ENCODE measurements at places on chromosomes 12 and 14.

GRCh38 chr12:78035901-78036606 is 205.4 kb downstream of the NAV3 start:
- no peak for DNase-seq

- DNase-seq, result no peak
These were observed 44.4 kb upstream of the TCL1A start for GRCh38 chr14:95758331-95758730.

DNA sequence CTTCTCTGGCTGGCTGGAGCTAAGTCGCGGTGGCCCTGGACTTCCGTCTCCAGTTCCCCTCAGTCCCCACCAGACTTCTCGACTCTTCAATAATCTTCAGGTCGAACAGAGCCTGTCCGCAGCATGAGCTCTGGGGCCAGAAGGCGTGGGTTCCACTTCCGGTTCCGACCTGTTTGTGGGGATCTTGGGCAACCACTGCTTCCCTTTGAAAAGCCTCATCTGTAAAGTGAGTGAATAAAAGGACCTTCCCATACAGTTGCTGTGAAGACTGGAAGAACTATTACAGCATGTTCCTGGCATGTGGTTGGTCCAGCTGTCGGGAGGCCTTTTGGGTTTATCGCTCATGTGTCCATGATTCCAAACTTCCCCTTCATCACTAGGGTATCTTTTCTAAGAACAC is 19.4 kb downstream of the ADGRD1 start:
- no peak for DNase-seq

- no peak for DNase-seq
These were observed 80.5 kb downstream of the BCL11B start for GRCh38 chr14:99191395-99192027.

DNA sequence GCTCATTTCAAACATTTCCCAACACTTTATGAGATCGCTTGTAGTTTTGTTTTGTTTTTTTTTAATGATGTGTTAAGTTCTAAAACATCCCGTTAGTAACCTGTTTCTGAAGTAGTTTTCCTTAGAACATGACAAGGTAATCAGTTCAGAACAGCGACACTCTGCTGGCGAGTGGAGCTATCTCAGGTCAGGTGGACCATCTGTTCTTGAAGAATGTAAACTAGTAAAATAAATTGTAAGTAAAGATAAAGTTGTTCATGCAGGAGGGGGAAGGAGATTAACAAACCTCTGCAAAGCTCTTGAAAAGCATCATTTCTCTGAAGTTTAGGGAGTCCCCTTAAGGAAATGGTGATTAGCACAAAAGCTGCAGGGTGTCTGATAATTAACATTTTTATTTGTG is 71.9 kb upstream of the DACT1 start:
- DNase-seq, result no peak

GRCh38 chr12:12915656-12916055 is 24.3 kb downstream of the GPRC5A start:
- DNase-seq, result no peak

- no peak for DNase-seq
These were observed 9.2 kb upstream of the HSP90AA1 start for GRCh38 chr14:102095871-102096568.

DNA sequence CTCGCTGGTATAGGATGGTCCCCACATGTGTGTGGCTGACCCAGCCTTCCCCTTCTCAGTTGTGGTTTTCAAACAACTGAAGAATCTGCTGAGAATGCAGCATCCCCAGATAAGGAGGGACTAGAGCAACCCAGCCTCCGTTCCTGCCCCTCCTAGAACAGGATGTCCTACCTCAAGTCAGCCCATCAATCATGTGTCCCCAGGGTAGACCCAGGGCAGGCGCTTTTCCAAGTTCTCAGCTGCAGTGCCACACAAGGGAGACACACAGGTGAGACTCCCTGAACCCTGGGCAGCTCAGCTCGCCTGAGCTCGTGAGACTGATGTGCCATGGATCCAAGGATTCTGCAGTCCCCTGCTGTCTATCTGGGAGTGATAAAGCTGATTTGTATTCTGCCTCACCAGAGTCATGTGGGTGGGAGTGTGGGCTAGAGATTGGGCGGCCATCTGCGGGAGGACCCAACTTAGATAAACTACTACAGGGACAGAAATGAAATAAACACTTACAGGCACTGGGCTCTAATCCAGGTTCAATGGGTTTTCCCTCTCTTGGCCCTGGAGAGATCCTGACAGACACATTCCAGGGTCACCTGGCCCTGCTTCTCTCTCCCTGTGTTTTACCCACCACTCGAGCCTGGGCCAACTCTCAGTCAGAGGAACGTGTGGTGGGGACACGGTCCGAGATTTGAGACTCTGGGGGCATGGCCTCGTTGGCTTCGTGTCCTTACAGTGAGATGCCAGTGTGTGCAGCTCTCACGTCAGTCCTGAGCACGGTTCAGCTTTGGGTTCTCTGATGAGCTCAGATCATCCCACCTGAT is 303.5 kb upstream of the SFSWAP start:
- no peak for DNase-seq

DNA sequence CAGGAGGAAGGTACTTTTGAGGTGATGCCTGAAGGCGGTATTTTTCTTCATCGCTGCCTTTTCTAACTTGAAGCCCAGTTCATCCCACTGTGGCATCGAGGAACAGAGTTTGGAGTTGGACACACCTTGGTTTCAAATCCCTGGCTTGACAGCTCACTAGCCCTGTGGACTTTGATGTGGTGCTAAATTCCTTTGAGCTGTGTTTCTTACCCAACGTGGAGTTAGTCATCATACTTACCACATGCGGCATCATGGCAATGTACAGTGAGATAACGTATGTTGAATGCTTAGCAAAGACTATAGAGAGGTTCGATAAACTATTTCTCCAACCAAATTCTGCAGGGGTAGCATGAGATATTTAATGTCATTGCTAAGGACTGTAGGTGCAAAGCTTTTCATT is 3.4 kb downstream of the PLEKHG3 start:
- DNase-seq, result no peak

DNA sequence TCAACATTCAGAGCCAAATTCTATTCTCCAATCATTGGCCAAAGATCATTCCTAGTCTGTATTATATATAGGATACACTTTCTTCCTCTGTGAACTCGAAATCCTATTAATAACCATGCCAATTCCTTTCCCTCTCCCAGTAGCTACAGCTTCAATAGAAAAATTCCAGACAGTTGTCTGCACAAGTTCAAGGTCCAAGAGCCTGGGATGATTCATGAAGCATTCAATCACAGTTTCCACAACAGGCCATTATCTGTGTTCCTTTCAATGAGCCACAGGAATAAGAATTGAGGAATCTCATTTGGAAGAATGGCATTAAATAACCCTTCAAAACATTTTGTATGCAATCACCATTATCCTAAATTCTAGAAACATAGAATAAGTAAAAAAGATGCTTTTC is 437.4 kb downstream of the RMST start:
- DNase-seq, result no peak

DNA sequence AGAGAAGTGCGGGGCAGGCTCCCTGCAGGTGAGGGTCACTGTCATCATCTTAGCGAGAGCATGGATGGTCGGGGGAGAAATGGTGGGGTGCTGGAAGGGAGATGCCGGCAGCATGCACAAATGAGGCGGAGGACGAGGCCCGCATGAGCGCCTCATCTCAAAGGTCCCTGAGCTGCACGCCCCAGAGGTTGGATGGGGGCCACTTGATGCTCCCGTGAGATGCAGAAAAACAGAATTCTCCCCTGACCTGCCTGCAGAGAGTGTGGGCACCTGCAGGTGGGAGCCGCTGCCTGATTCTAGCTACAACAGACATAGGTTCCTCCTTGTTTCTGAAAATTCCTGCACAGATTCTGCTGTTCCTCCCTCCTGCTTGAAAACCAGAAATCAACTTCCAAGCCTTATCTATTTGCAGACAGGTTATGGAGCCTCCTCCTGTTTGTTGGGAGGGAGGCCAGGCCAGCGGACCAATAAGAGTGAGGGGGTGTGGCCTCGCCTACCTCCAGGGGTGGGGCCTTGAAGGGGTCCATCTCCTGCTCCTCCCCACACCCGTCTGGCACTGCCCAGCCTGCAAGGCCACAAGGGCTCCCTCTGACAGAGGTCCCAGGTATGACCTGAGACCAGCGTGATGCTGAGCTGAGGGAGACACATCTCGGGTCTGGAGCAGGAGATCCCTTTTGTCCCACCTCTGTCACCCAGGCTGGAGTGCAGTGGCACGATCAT is 67.2 kb downstream of the KDM2B start:
- peak; percentile 68 for DNase-seq

DNA sequence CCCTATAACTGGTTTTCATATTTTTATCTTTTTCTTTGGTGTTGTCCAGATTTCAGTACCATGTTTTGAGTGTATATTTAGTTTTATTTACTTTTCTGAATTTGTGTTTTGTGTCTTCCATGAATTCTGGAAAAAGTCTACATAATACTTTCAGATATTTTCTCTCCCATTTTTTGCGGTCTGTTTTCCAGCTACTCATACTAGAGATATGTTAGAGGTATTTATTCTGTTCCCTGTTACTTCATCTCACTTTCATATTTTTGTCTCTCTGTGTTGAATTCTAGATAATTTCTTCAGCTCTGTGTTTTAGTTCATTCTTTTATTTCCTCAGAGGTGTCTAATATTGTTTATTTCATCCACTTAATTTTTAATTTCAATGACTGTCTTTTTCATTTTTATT is 74.2 kb downstream of the IFT81 start:
- no peak for DNase-seq

GRCh38 chr12:130922511-130922953 is 31.2 kb upstream of the ADGRD1 start:
- no peak for DNase-seq

DNA sequence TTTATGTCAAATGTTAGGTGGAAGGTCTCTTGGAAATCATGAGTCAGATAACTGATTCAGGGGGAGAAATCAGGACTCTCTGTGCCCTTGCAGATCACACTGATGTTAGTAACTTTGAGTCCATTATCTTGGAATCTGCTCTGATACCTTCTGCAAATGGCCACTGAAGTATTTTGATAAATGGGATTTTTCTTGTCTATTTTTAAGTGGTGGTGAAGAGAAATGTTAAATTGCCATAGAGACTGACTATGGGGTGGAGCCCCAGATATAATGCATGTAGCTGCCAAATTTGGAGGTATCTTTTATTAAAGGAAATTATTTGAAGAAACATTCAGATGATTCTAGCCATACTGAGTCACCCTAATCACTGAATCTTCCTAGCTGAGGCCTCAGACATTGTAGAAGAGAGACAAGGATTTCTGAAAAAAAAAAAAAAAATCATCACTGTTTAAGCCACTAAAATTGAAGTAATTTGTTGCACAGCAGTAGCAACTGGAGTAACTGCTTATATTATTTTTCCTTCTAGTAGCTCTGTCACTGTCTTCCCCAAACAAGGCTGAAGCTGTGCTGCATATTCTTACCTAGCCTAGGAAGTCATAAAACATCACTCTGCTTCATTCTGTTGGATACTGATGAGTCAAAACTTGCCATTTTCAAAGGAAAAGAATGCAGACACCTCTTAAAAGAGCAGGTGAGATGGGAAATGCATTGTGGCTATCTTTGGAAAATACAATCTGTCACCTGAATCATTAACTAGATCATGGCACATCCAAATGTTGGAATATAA is 36.0 kb upstream of the CLEC14A start:
- DNase-seq, result no peak

GRCh38 chr14:68824207-68824516 is 31.3 kb upstream of the ZFP36L1 start:
- DNase-seq, result no peak

DNA sequence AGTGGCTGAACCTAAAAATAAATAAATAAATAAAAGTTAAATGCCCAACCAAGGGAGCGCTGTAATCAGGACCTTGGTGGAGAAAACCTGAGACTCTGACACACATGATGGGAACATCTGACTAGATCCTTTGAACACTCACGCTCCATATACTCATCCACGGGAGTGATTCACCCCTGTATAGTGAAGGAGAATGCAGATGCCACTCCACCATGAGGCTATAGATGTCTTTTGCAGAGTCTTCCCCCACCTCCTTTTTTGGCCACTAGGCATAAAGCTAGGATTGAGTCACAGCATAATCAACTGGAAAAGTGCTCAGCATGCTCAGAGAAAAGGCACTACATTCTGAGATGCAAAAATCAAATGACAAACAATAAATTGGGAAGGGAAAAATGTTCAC is 19.0 kb downstream of the ADAM20 start:
- no peak for DNase-seq

GRCh38 chr12:6047249-6048237 is 76.9 kb downstream of the VWF start:
- DNase-seq, result no peak

- no peak for DNase-seq
These were observed 122.8 kb upstream of the CCDC175 start for GRCh38 chr14:59699442-59699841.

- peak; percentile 83 for DNase-seq
These were observed 14.0 kb downstream of the KCTD10 start for GRCh38 chr12:109462868-109463692.

DNA sequence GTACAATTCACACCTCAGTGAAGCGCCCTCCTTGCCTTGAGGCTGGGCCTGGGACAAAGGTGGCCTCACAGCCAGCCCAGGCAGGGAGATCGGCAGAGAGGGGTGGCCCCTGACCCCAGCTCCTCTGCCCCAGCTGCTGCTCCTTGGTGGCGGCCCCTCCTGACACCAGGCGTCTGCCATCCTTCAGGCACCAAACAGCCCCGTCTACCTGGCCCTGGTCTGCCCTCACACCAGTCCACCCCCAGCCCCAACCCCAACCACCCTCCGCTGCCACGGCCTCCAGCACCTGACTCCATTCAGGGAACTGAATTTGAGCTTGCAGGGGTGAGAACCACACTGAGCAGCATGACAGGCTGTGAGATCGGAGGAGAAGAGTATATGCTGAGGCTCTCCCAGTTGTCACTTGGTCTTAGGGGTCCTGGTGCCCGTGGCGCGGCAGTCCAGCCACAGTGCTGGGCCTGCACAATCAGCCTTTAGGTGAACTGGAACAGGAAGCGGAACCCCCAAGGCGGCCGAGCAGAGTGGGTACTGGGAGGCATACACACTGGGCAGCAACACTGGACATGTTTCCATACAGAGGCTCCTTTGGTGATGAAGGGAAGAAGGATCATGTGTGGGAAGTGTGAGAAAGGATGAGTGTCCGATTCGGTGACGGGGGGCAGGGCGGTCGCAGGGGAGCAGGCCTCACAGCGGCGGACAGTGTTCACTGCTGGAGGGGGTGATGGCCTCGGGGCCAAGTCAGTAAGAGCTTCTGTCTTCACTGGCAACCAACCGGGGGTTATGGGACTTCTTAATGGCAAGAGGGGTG is 18.7 kb downstream of the ZFYVE21 start:
- no peak for DNase-seq

- DNase-seq, result no peak
These were observed 125.3 kb upstream of the ATF7IP start for GRCh38 chr12:14239935-14240872.

GRCh38 chr14:47715330-47715729 is 39.9 kb upstream of the MDGA2 start:
- peak; percentile 86 for DNase-seq

- DNase-seq, result no peak
These were observed 13.1 kb upstream of the KLRC1 start for GRCh38 chr12:10466311-10466710.

GRCh38 chr12:24467226-24467625 is 481.7 kb downstream of the BCAT1 start:
- peak; percentile 25 for DNase-seq

- no peak for DNase-seq
These were observed 26.8 kb downstream of the EMP1 start for GRCh38 chr12:13223179-13223804.
